ENCODE measurements at places on chromosomes 6 and 20.

DNA sequence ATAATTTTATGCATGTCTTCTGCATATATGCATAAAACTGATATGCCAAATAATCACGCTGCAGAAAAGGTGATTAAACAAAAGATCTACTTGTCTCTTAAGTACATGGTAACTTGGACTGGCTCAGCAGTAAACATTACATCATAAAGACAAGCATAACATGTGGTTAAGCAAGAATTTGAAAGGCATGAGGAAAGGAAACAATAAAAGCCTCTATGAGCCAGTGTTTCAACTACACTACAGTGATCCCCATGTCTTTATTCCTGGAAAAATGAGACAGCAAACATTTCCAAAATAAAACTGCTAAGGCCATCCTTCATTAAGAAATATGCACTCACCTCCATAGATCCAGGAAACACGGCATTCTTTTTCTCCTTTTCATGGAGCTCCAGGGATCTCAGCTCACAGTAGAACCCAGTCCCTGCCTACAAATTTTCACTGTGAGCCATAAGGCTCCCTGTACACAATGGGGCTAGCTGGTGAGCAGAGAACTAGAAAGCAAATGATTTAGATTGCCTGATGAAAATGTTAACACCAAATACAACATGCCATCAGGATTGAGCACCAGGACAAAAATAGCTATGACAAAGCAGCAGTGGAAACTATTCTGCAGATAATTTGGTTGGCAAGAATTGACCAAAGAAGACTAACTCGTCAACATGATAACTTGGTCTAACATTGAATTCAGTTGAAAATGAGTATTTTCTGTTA lies 156.1 kb downstream of the COL21A1 start:
- DNase-seq = no peak

DNA sequence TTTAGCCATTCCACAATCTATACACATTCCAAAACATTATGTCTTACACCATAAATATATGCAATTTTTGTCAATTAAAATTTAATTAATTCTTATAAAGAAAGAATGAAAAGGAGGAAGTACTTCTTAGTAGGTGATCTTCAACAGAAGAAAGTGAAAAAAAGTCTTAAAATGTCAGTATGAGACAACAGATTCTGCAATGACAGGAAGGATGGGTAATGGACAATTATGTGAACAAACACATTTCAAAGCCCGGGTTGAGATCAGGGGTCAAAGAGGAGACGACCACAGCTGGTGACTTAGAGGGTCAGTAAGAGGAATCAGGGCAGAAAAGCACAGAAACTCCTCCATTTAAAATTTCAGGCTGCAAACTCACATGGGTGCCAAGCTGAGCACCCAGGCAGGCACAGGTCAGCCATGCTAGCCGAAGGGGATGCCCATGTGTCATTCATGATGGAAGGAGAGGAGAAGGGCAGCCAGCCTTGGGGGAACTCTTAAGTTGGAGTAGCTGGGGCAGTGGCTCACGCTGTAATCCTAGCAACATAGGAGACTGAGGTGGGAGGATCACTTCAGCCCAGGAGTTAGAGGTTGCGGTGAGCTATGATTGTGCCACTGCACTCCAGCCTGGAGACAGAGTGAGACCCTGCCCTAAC lies 11.0 kb downstream of the VSX1 start:
- no peak for DNase-seq

- DNase-seq = no peak
Measured at GRCh38 chr6:38192011-38192410, 372.5 kb downstream of the ZFAND3 start.

DNA sequence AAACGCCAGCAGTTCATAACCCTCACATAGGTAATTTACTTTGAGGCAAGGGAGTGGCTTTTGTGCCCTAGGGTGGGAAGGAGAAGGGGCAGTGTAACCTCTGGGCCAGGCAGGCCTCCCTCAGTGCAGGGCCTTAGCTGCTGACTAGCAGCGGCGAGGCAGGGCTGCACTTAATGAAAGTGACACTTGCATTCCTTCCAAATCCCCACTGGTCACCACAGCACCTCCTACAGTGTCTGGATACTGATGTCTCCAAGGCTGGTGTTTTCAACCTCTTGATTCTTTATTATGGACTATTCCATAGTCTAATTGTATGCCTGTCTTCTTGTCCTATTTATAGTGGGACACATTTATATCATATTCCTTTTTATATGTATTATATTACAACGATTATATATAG lies 152.7 kb downstream of the LY86 start:
- no peak for DNase-seq

GRCh38 chr6:21935561-21936028 lies 342.0 kb downstream of the SOX4 start:
- no peak for DNase-seq

- no peak for DNase-seq
Measured at GRCh38 chr6:148677594-148678476, 69.0 kb upstream of the UST start.

DNA sequence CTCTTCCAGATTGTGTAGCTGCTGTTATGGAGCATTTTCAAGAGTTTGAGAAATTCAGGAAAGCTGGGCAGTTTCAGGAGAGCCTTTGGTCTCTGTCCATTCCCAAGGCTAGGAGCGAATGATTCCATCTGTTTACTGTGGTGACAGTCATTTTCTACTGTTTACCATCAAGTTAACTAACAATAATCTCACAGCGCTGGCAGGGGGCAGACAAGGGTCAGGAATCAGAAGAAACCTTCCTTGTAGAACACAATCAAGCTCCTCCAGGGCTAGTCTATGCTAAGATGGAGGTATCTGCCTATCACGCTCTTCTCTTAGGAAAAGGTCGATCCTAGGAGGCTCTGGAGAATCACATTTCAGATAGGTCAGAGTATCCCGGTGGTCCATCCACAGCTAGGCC lies 293.9 kb downstream of the KIF16B start:
- DNase-seq = no peak

GRCh38 chr6:7143476-7143974 lies 35.8 kb downstream of the RREB1 start:
- DNase-seq = no peak

GRCh38 chr6:21476112-21476511 lies 117.4 kb upstream of the SOX4 start:
- no peak for DNase-seq
